Left renal pelvis (tissue), 4 donors: ENCODE measurements at places on chromosomes 2 and 18.
A peak's percentile ranks its signal among the peaks of the same experiment; 100 is the strongest.

- no peak for DNase-seq
Observed at GRCh38 chr18:45745817-45746461, 22.0 kb downstream of the SLC14A1 start.

- no peak for DNase-seq
Observed at GRCh38 chr2:164871404-164871803, 29.8 kb upstream of the COBLL1 start.

DNA sequence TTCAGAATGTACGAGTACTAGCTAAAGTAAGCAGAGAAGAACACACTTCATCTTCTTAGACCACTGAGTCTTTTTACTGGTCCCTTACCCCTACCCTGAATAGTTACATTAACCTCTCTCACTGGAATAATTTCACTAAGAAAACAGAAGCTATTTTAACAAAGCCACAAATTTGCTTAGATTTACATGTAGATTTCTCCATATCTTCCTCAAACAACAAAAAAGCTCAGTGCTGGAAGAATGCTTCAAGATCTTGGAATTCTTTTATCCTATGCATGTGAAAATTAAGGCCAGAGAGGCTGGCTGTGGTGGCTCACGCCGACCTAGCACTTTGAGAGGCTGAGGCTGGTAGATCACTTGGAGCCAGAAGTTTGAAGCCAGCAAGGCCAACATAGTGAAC lies 35.2 kb downstream of the MOGAT1 start:
- DNase-seq = no peak

DNA sequence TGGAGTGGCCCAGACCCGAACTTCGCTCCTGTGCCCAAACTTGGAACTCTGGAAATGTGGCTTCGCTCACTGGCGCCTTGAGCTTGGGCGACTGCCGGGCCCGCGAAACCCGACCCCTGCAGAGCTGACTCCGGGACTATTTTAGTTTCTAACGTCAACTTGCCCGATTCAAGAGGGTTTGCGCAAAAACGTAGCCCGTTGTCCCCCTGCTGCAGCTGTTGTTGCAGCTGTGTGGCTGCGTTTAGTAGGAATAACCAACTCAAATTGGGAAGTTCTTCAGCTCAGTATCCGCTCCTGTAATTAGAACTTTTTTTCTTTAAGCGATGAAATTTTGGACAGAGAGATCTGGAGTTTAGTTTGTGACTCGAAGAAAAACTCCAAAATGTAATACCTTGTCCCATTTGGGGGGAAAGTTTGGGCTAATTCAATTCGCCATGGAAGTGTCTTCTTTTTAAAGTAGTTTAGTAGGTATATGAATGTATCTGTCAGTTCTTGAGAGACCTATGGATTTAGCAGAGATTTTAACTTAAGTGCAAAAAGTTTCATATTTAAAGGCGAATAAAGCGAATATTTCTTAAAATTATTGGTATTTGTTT lies 559 bp downstream of the MYL12A start:
- peak; percentile 24 for DNase-seq

DNA sequence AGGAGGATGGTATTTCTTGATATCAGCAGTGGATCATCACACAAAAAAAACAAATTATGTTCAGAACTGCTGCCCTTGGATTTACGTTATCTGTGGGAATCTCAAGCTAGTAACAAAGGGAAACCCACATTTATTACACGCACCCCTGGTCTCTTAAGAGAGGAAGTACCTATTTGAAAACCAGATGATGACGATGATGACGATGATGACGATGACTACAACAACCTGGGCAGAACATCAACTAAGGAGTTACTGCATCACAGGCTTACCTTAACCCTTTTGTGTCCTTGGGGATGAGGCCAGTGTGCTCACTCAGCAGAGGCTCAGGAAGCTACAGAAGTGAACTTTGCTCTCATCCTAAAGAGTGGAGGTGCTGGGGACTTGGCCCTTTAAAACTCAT lies 169.4 kb downstream of the FSHR start:
- DNase-seq = no peak

DNA sequence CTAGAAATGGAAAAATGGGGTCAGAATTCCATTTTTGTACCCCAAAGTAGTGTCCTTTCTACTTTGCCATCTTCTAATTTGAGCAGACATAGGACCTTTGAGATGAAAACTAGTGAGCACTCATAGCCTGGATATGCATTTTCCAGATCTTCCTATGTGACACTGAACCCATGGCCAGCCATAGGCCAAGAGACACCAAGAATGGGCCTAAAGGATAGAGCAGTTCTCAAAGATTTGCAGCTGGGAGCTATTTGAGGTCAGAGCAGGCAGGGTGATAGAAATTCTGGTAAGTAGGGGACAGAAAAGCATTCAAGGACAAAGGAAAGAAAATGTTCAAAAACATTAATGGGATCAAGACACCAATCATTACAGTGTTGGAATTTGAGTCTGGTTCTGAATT lies 332.8 kb downstream of the MYCN start:
- no peak for DNase-seq

GRCh38 chr2:43699761-43700160 lies 23.5 kb upstream of the C1GALT1C1L start:
- DNase-seq = no peak

DNA sequence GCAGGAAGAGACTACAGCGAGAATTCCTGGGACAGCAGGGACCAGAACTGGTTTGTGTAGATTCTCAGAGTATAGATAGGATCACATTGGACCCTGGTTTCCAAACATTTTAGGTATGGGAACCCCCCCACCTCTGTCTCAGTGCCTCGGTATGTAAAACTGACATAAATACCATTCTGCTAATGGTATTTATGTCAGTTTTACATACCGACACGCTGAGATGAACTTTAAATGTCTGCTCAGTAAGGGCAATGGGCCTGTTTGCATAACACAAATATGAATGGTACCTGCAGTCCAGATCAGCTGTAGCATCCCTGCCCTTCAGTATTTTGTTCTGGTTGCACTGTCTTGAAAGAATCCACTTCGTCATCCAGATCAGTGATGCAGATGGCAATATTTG lies 73.2 kb downstream of the WDSUB1 start:
- no peak for DNase-seq

- DNase-seq = no peak
Observed at GRCh38 chr18:67211646-67212045, 304.9 kb downstream of the DSEL start.

DNA sequence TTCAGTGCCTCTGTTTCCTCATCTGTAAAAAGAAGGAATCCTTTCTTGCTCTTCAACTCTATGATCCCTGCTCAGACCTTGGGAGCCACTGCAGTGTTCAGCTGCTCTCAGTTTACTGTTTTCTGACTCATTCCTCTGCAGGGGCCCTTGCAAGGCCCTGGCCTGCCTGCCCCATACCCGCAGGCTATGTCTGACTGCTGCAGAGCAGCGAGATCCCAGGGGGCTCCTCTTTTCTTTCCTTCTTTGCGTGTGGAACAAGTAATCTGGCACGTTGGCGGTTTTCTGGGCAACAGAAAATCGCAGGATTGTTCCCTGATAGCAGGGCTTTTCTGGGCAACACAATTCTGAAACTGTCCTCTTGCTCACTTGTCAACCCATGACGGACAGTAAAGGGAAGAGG lies 376.0 kb downstream of the DCC start:
- no peak for DNase-seq

- no peak for DNase-seq
Observed at GRCh38 chr2:33764551-33764950, 165.5 kb upstream of the FAM98A start.

DNA sequence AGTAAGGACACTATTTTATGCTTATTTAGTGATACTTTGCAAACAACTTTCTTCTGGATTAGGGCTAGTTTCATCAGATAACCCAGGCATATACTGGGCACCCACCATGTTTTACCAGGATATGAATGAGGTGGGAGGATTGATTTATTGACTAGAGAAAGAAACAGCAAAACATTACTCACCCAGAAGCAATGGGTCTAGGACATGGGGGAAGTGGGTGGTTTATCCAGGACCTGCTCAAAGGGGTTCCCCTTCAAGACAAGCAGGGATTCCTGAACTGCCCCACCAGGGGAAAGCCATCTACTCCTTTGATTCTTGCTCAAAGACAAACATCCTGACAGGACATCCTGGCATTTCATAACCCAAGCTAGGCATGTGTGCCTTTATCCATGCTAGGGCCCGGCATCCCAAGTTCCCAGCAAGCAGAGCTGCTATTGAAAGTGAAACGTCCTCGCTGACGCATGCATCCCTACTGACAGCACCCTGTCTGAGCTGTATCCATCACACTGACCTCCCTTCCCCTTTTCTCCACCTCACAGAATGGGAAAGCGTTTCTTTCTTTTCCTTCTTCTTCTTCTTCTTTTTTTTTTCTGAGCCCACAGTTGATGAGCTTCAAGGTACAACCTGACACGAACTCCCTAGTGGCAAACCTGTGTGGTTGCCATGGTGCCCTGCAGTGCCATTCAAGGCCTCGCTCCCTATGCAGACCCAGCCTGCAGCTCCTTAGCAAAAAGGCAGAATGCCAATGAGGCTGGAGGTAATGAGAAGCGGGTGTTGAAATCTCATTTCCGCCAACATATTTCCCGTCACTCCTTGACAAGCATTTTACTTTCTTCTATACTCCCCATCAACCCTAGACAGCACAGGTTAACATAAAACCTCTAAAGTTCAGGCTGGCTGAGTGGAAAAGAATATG lies 70.5 kb downstream of the CLHC1 start:
- no peak for DNase-seq

GRCh38 chr2:99977966-99978365 lies 164.4 kb downstream of the AFF3 start:
- DNase-seq = no peak

GRCh38 chr18:61993831-61994230 lies 101.0 kb upstream of the RNF152 start:
- no peak for DNase-seq

DNA sequence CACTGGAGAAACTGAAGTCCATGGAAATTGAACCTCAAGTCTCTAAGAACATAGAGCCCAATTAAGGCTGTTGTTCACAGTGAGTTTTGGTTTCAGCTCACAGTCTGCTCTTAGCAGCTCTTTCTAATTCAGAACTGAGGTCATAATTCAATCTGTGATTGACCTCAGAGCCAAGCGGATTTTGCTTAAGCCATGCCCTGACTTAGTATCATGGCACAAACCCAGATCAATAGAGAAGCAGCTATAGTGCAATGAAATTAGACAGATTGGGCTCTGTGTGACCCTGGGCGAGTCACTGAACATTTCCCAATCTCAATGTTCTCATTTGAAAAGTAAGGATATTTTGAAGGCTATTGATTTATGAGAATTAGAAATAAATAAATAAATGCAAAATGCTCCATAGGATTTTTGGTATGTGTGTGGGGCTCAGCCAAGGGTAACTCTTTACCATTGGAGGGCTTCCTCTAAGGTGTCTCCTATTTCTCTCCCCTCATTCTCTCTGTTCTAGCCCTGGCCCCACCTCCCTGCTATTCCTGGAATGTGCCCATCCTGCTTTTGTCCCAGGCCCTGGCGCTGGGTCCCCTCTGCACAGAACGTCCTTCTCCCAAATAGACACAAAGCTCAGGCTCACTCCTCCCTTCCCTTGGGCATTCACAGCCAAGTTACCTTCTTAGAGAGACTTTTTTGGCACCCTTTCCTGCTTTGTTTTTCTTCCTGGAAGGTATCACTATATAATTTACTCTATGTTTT lies 239.6 kb downstream of the LPIN1 start:
- DNase-seq = no peak

GRCh38 chr18:773980-774624 lies 37.9 kb downstream of the YES1 start:
- DNase-seq = no peak

DNA sequence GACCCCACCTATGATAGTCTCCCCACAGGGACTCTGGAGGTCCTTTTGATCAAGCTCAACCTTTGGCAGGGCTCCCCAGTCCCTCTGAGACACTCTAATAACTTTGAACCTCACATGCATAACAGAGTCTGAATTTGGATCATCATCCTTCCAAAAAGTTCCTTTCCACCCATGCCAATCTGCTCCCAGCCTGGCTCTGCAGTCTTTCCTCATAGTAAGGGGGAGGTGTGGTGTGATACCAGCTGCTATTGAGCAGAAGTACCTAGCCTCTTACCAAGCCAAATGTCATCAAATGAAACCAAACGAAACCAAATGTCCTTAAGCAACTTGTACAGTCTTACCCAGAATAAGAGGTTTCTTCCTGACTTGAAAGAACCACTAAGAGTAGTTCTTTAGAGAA lies 36.5 kb downstream of the DTNA start:
- DNase-seq = no peak

DNA sequence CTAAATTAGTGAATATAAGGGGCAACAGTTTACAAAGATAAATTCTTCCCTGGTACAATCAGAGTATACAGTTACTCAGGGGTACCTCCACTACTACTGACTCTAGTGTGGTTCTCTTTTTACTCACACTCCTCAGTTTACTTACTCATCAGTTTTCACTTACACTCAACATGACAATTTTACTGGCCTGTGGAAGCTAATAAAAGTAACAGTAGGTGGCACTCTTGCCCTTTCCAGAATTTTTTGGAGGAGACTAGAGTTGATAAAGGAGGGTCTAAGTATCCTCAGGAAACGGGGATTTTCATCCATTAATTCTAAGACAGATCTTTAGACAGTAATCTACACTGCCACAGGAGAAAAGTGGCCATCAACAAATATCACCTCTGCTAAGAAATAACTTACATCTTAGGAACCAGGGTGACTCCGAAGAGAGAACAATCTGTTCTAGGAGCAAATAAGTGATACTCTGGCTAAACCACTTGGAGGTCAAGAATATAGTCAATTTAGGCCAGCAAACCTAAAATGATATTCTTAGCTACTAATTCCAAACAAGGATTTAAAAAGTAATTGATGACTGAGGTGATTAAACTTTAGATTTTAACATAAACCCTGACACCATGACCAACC lies 61.3 kb downstream of the ATL2 start:
- DNase-seq = peak; percentile 20

GRCh38 chr18:1511619-1512311 lies 607.1 kb downstream of the ADCYAP1 start:
- DNase-seq = no peak

DNA sequence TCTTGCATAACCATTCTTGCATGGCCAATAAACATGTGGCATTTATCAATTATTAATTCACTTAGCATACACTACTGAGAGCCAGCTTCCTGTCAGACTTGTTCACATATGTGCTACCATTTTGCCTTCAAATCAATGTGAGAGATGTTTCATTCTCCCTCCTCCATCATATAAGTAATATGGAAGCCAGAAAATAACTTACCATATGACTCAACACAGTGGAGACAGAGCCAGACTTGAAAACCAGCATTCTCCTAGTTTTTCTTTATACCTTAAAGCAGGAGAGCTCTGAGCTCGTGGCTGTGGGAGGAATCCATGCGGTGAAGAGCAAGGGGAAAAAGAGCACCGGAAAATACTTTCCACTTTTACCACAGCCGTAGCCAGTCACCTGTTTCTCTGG lies 215.0 kb upstream of the LRATD1 start:
- DNase-seq = no peak

DNA sequence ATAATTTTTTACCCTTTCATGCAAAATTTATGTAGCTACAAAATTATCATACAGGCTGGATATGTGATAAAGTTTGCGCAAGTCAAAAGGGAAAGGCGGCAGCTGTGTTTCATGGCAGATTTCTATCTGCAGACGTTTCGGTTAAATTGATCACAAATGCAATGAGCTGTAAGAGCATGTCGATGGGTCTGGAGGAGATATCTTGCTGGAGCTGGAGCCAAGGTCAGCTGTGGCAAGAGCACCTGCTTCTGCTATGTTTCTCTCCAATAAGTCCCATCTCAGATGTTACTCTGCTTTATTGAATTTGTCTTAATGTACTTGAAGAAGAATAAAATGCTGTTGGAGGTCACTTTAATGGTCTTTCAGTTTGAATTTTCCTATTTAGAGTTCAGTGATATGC lies 749.7 kb downstream of the CNTNAP5 start:
- DNase-seq = no peak

GRCh38 chr2:67898595-67898994 lies 164.2 kb downstream of the C1D start:
- DNase-seq = no peak
